ENCODE measurements at places on chromosomes 16 and 17. TPM values are rescaled to one million over a fixed set of nuclear protein-coding genes. Genes with fewer than 3 reads are reported as not detected.

GRCh38 chr17:28949185-28950016 is 1.9 kb downstream of the PHF12 start:
- DNase-seq, result peak; percentile 77

DNA sequence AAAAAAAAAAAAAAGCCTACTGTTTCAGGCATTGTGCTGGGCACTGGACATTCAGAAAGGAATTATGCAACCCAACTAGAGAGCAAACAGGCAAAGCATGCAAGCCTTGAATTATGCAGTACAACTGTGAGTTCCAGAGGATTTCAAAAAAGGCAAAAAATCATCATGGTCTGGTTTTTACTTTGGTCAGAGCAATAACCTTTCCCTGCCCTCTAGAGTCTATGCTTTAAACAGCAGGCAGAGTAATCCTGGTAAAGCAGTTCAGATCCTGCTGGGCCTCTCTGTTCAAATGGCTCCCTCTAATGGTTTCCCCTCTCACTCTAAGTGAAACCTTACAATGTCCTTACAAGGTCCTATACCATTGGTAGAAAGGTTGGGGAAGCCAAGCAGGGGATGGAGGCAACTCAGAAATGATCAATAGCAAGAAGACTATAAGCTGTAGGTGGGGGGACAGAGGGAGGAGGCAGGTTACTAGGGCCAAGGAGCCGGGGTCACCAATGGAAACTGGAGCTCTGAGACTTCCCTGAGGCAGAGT is 4.6 kb upstream of the TAF15 start:
- DNase-seq, result peak; percentile 58

- DNase-seq, result no peak
Observed at GRCh38 chr17:5049314-5049841, 14.2 kb upstream of the SLC52A1 start.

DNA sequence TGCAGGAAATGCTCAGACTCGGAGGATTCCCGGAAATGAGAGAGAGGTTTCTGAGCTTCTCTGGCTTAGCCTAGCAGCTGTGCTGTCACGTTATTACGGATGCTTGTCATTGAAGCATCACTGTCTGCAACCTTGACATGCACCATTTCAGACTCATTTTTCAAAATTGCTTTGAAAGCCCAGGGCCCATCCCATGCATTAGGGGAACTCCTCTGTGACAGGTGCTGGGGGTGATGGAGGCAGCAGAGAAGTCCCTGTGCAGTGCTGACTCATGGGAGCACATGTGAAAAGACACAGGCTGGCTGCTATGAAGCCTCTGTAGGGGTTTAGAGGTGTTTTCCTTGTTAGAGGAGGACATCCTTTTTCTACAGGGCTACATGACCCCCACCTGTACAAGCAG is 214.0 kb upstream of the MPHOSPH6 start:
- DNase-seq, result no peak

GRCh38 chr17:75535119-75535537 is 9.6 kb downstream of the LLGL2 start:
- DNase-seq, result no peak

DNA sequence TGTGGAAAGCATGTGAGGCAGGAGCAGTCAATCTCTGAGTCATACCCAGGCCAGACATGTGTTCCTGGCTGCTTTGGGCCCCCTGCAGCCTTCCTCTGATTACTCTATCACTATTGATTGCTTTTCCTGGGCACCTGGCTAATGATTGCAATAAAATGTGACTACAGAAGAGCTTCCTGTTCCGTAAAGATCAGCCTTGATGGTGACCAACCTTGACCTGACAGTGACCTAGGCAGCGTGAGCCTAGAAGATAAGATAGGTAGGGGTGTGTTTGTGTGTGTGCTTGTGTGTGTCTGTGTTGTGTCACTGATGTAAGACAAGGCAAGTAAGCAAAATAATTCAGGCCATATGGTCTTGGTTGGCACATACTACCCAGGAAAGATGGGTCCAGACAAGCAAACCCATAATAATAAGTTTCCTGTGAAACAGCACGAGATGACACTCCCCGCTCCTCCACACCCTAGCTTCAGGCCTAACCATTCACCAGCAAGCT is 367.7 kb upstream of the CDH11 start:
- DNase-seq, result no peak

The SEPHS2 gene
- 25.1 TPM for total RNA-seq

DNA sequence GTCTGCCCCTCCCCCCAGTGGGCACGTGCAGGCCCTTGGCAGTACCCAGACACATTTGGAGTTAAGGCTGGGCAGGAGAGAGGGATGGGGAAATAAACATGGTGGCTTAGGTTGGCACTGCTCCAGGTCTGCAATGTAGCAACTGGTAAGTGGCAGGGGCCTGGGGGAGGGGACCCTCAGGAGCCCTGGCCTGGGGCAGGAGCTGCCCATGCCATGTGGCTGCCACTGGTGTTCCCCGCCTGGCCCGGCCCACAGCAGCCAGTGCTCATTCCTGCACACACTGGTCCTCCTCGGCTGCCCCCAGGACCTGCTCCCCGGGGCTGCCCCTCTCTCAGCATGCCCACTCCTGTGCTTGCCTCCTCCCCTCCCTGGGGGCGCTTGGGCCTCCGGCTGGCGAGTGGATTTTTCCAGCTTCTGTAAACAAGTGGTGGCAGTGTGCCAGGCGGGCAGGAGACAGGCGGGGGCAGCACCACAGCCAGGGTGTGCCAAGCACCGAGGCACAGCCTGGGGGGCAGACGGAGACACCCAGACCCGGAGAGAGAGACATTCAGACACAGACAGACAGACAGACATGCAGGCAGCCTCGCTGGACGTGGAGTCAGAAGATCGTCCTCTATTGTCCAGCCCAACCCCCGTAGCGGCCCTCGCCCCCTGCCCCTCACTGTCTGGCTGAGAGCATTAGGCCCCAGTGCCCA is 9.4 kb downstream of the THRA start:
- peak; percentile 97 for DNase-seq

GRCh38 chr17:9897372-9897968 is 7.6 kb downstream of the RCVRN start:
- no peak for DNase-seq

DNA sequence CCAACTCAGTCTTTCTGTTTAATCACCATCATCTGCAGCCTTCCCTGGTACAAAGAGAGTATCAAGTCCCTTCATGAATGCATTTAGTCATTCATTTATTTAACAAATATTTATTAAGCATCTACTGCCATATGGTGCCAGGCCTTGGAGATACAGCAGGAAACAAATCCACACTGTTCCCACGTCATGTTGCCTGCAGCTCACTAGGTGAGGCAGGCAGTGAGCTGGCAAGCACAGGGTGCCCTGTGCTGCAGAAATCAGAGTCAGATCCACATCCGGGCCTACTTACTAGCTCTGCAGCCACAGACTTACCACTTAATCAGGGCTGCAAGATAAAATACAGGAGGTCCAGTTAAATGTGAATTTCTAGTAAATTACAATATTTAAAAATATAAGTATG is 38.5 kb upstream of the CES5A start:
- DNase-seq, result no peak

DNA sequence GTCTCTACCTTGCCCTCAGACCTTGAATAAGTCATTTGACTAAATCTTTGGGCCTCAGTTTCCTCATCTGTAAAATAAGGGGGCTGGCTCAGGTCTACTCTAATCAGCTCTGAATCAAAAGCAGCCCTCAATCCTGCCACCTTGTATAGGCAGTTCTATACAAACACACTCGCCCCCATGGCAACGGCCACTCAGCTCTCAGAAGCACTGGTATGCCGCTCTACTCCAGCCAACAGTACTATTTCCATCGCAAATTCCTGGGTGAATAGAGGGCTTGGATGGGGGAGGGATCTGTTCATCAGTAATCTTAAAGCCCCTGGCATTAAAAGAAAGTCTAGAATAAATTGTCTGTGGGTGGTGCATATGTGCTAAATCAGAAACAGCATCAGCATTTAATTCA is 21.2 kb upstream of the TAOK1 start:
- DNase-seq, result no peak

- no peak for DNase-seq
Observed at GRCh38 chr16:78972006-78972405, 628.5 kb downstream of the MAF start.

DNA sequence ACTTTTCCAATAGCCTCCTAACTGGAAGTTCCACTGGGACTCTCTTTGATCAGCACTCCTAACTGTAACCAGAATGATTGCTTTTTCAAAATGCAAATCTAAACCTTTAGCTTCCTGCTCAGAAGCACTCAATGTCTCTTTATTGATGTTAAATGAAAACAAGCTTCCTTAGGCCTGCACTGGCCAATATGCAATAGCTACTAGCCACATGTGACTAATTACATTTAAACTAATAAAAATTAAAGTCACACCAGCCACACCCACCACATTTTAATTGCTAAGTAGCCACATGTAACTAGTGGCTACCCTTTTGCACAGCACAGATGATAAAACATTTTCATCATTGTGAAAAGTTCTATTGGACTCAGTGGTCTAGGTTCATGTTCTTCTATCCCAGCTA is 31.8 kb downstream of the FAM20A start:
- DNase-seq, result no peak

DNA sequence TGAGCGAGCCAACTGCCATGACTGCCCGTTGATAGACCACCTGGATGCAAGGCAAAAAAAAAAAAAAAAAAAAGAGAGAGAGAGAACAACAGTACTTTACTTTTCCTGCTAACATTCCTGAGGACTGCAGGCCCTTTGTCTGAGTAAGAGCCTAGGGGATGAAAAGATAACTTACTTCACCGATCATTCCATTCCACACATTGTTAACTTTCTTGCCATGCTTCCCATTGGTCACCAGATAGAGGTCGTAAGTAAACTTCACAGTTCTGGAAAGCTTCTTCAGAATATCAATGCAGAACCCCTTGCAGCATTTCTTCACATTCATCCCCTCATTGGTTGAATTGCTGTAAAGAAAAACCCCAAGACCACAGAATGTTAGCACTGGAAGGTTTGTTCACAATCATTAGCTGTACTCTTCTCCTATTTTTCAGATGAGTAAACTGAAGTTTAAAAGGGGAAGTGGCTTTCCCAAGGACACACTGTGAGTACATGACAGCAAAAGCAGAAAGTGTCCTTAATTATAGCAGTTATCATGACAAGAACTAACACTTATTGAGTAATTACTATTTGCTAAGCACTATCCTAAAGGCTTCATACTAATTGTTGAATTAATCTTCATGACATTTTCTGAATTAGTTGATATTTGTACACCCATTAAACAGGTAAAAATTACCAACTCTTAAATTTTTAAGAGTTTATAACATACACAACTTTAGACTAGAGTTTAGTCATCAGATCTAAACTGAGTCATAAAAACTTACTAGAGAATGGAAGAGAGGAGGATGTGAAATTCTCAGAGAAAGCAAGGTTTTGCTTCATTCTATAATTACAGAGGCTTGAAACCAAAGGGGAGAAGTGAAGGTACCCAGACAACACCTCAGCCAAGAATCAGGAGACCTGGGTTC is 341.2 kb downstream of the GRIN2A start:
- no peak for DNase-seq

The CDH16 gene
- not detected for total RNA-seq

- no peak for DNase-seq
Observed at GRCh38 chr17:44134752-44135568, 6.8 kb upstream of the HROB start.

- no peak for DNase-seq
Observed at GRCh38 chr16:82192665-82193064, 22.6 kb upstream of the MPHOSPH6 start.

The GAA gene
- 29.3 TPM for total RNA-seq

DNA sequence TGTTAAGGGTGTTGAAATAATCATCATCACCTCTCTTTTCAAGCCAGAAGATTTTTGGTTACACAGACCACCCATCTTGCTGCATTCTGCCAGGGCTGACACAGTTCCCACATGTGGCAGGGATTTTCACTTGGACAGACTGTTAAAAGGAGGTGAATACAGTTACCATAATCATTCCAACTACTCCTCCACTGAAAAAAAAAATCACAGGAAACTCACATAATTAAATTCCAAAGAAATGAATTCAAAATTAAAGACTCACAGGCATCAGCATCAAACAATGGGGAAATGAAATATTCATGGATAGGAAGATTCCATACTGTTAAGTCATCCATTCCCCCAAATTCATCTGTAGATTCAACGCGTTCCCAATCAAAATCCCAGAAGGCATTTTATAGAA is 209.4 kb downstream of the MRTFB start:
- no peak for DNase-seq

The ZP2 gene
- total RNA-seq, result not detected

- no peak for DNase-seq
Observed at GRCh38 chr17:60077672-60078519, 825 bp downstream of the HEATR6 start.

DNA sequence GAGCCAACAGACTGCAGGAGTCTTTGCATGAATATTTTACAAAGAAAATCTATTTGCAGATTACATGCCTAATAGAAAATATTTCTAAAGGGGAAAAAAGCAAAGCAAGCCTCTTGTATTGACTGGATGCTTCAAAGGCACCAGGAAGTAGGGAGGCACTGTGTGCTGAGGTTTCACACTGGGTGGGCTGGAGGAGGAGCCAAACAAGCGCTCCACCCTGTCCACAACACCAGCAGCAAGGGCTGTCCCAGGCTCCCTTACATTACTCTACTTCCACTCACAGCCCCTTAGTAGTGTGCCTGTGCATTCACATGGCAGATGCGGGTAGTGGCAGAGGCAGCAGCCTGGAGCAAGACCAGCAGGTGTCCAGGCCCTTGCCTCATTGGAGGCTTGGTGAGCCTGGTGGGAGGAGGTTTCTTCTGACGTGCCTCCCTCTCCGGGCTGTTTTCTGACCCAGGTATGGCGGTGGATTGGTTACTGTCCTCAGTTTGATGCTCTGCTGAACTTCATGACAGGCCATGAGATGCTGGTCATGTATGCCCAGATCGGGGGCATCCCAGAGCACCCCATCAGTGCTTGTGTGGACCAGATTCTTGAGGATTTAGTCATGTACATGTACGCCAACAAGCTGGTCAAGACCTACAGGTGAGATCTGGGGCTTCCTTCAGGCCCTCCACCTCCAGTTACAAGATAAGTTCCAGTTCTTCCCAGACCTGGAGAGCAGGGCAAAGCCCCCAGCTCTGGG is 7.0 kb upstream of the CCNF start:
- DNase-seq, result no peak

DNA sequence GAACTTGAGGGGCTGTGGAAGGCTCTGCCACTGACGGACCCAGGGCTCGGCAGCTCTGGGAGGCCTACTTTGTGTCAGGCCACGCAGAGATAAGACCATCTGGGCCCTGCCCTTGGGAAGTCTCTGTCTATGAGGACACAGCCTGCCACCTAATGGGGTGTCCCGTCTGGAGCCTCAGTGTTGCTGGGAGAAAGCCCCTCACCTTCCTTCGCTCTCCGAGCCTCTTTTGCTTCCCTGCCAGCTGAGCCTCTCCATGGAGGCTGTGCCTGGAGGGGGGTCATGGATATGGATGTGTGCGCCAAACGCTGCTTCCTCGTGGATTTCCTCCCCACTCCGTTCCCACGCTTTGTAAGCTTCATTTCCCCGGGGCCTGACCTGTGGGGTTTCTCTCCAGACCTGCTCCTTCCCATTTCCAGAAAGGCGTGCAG is 228.8 kb downstream of the SEC14L1 start:
- DNase-seq, result no peak

- DNase-seq, result no peak
Observed at GRCh38 chr17:63423251-63423950, 22.7 kb downstream of the CYB561 start.

GRCh38 chr16:5761592-5761991 is 664.0 kb upstream of the EEF2KMT start:
- no peak for DNase-seq

The AHSP gene
- total RNA-seq, result not detected
